ENCODE measurements at places on chromosomes 5 and 9. TPM values are rescaled to one million over a fixed set of nuclear protein-coding genes. Genes with fewer than 3 reads are reported as not detected.

DNA sequence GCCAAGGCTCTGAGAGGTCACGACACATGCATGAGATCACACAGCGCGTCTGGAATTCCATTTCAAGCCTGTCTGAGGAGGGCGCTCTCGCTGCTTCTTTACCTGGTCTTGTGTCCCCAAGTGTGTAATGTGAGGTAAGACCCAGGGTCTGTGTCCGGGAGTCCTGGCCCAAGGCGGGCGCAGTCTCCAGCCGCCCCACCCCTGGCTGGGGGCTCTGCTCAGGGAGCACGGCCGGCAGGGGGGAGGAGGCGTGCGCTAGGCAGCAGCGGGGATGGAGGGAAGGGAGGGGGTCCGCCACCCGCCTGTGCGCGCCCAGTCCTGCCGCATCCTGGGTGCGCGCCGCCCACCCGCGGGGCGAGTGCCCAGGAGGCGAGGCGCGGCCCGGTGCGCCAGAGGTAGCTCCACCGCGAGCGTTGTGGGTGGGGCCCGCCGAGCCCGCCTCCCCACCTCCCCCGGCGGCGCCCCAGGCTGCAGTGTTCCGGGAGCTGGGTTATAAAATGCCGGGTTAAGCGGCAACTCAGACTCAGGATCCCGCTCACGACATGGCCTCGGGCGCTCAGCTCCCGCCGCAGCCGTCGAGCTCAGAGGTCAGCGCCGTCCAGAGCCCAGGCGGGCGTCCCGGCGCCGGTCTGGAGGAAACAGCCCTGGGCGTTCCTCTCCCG is at the start of gene CCNI2:
Gene CCNI2 (plus strand): TSS at position 473 of the 662 bp plus-strand sequence. CDS start 70 bp downstream, at position 543.
- DNase-seq = no peak

- no peak for DNase-seq
These were observed 800.6 kb downstream of the KCTD16 start for GRCh38 chr5:144971108-144971850.

DNA sequence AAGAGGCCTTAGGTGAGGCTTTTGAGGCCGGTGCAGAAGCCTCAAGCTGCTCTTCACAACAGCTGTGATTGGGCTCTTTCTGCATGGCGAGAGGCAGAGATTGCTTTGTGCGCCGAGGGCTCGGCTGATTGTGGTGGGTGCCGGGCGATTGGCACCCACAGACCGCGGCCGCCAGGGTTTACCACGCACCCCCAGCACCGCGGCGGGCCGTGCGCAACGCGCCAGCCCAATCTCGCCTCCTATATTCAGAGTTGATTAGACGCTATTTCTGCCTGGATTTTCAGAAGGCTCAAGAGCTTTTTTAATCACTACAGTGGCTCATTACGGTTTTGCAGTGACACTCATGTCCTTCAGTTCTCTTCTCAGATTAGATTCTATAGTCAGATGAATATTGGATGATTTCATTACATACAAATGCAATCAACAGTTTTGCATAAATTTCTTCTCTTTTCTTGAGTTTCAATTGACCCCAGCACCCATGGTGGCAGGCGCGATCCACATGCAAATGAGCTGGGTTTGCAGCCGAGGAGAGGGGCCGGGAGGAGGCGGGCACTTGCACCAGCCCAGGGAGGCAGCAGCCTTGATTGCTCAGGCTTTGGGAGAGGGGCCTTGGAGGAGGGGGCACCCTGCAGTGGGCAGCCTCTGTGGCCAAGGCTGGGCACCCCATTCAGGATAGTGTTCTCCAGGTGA is 33.8 kb upstream of the PTGS1 start:
- DNase-seq = no peak

DNA sequence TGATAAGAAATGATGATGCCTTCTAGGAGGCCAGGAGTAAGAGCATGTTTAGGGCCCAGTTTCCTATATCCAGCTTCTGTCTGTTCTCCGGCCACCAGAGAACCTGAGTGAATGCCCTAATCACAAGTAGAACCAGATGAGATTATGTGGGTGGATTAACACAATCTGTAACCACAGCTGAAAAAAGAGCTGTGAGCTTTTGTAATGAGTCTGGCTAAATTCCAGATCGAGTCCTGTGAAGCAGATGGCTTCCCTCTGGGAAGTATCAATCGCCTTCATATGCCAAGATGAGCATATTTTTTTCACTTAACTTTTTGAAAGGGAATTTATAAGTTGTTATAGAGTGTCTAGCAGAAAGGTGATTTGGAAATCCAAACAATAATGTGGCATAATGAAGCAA is 99.8 kb downstream of the NNT start:
- no peak for DNase-seq

DNA sequence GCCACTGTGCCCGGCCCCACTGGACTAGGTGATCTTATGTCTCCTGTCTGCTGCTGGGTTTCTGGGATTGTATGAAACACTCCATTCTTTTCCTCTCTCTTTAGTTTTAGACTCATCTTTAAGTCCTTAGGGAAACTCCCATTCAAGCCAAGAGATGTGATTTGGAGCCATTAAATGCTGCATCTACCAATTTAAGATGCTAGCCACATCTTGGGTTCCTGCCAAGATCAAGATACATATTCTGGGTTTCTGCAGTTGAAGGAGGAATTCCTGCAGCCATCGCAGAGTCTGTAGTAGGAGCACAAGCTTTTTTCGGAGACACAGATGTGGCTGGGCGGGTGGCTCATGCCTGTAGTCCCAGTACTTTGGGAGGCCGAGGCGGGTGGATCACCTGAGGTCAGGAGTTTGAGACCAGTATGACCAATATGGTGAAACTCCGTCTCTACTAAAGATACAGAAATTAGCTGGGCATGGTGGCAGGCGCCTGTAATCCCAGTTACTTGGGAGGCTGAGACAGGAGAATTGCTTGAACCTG is 23.2 kb downstream of the STXBP1 start:
- no peak for DNase-seq

DNA sequence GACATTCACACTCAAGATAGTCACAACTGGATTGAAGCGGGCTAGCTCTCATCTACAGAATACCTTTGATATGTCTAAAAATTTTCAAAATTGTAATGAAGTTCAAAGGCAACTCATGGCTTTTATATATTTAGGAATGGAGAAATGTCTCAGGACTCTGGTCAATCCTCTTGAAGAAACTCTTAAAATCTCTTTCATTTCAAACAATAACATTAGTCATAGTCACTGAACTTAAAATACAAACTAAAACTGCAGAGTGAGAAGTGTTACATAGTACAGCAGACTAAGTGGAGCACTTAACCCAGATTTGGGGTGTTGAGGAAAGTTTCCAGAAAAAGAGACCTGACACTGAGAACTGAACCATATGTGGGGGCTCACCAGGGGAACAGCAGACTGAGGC is 20.7 kb downstream of the FANCC start:
- DNase-seq = no peak

DNA sequence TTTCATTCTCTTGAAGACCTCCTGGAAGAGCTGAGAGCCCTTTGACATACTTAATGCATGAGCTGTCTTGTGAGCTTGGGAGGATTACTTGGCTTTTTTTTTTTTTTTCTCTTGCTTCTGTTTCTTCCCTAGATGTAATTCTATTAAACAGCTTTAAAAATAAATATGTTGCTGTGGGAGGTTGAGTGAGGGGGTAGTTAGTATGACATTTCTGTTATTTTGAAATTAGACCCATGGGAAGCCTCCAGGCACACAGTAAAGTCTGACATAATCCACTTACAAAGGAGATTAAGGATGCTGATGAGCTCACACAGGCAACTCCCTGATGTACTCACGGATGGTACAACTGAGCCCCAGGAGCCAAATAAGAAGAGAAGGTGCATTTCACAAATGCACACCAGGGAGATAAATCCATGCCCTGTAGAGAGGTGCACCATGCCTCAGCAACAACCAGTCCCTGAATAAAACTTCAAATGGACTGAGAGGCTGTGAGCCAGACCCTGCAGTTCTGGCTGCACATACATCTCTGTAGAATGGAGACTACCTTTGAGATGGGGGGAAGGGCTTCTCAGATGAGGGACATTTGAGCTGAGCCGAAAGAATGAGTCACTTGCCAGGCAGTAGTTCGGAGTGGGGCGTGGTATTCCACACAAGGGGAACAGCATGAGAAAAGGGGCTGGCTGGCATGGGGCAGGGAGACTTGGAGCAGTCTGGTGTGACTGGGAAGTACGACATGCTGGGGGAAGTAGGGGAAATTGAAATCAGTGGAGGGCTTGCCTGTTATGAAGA is 68.7 kb downstream of the ACTL7B start:
- DNase-seq = no peak

- DNase-seq = no peak
These were observed 39.6 kb downstream of the RXRA start for GRCh38 chr9:134365791-134366222.

GRCh38 chr5:128097781-128098180 is 14.2 kb downstream of the SLC12A2 start:
- DNase-seq = no peak

DNA sequence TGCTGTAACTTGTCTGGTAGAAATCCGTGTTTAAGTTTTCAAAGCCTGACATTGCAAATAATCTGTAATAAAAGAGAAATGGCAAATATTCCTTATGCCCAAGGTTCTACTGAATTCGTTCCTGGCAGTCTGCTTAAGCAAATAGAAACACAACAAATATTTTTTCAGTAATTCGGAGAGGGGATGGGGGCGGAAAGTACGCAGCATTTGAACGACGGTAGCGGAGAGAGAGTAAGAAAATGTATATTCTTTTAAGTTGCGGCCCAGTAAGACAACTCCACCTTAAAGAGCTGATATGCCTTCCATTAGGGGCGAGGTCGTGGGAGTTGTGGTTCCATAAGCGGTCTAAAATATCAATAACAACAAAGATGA is 569 bp downstream of the YIPF5 start:
- no peak for DNase-seq

- no peak for DNase-seq
These were observed 47.9 kb upstream of the FKTN start for GRCh38 chr9:105510024-105510423.

DNA sequence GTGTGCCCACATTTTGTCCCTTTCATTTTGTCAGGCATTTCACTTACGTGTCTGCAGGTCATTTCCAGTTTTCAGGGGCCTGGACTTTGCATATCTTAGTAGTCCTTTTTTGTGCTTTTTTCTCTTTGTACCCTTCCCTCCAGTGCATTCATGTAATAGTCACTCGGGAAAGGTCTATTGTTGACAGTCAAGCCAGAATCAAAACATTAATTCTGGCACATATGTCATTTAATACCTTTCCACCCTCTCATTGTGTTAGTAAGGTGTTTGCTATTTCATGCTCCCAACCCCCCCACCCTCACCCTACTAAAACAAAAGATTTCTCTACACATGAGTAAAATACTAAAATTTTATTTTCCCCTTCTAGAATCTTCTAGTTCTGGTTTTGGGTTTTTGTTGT is 42.7 kb downstream of the UGCG start:
- no peak for DNase-seq

DNA sequence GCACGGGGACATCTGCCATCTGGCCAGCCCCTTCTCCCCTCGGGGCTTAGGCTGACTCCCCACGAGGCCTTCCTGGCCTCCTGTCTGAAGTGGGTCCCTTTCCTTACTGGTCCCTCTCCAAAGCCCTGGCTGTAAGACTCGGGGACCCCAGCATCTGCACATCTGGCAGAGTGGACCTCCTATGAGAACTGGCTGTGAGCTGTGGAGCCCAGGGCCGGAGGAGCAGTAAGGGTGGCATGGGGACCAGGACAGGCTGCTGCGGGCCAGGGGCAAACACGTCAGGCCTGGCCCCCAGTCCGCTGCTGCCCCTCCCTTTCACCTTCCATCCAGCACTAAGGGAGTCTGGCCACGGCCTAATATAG is 33.8 kb downstream of the EXOC3 start:
- DNase-seq = no peak

DNA sequence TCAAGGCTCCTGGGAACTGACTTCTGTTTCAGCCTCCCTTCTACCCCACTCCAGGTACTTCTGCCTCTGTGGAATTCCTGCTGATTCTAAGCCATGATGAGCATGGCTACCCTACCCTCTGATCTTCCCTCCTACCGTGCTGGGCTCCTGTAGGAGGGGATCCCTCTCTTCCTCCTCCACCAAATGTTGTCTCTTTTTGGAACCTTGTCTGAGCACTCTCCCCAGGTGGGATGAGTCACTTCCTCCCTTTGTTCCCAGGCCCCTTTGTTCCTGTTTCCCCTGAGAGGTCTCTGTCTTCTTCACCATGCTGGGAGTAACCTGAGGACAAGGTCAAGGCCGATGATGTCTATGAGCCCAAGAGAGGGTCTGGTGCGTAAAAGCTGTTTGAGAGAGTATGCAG is 213.2 kb downstream of the GABBR2 start:
- no peak for DNase-seq

GRCh38 chr5:674630-675011 is 18.5 kb downstream of the TPPP start:
- DNase-seq = peak; percentile 34

DNA sequence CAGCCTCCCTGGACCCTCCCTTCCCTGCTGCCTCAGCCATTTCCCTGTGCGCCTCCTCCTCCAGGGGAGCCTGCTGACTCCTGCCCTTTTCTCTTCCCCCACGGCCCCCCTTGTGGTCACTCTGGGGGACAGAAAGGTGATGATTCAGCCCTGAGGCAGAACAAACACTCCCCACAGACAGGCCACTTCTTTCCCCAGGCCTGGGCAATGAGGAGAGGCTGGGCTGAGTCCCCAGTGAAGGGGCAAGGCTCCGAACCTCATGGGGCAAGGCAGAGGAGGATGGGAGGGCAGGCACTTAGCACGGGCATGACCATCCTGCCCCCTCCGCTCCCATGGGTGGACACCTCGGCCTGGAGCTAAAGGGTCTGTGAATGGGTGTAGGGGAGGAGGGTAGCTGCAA is 21.0 kb downstream of the CSF1R start:
- no peak for DNase-seq

DNA sequence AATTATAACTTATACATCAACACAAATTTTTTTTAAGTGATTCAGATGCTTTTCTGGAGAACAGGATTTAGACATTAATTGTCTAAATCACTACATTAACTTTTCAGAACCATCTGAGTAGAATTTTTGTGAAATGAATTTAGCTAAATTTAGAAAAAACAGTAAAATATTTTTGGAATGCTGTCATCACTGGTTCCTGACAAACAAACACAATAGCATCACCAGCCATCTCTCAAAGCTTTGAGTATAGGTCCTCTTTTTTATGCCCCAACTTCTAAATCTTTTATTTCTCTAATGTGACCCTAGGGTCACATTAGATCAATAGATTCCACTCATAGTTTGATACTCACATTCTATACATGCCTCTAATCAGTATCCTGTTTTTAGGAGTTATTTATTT is 104.6 kb downstream of the PRR16 start:
- DNase-seq = no peak

DNA sequence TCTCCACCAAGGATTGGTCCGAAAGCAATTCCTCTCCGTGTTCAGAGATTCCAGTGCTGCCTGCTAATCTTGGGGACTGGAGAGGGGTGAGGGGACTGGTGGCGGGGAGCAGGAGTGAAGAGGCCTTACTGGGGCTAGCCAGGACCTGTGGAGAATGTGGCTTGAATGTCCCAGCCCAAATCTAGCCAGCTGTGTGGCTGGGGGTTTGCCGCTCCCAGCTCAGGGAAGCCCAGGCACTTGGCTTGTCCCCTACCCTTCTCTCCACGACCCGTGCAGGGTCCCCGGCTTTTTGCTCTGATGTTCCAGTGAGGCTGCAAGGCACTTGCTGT is 2.4 kb downstream of the N4BP3 start:
- no peak for DNase-seq

- DNase-seq = no peak
These were observed 48.2 kb downstream of the PDE8B start for GRCh38 chr5:77258652-77259051.

TYRP1 gene
- 1,258 TPM for total RNA-seq

HTR1A gene
- total RNA-seq = not detected

ACER2 gene
- 1.4 TPM for total RNA-seq

PRDM9 gene
- not detected for total RNA-seq

CCDC187 gene
- total RNA-seq = not detected

SCGB3A2 gene
- not detected for total RNA-seq

Measured in SK-MEL-5 (cell line).